ENCODE measurements at places on chromosomes 12 and 14. TPM values are rescaled to one million over a fixed set of nuclear protein-coding genes. Genes with fewer than 3 reads are reported as not detected.

DNA sequence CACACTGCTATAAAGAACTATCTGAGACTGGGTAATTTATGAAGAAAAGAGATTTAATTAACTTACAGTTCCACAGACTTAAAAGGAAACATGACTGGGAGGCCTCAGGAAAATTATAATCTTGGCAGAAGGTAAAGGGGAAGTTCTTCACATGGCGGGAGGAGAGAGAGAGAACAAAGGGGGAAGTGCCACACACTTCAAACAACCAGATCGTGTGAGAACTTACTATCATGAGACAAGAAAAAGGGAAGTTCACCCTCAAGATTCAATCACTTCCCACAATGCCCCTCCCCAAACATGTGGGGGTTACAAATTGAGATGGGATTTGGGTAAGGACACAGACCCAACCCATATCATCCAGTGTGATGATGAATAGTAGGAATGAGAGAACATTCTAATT is 366.5 kb downstream of the LRFN5 start:
- H3K4me1 ChIP-seq = no peaks in the 10 kb centered on the region
- no peak for DNase-seq
- H3K4me3 ChIP-seq = no peak overlapping the region
- H3K36me3 ChIP-seq = no peaks in the 10 kb centered on the region
- H3K27me3 ChIP-seq = no peaks in the 10 kb centered on the region

GRCh38 chr12:25829192-25829591 is 129.3 kb upstream of the RASSF8 start:
- no peaks in the 10 kb centered on the region for H3K36me3 ChIP-seq
- H3K4me3 ChIP-seq = no peak overlapping the region
- DNase-seq = no peak
- H3K4me1 ChIP-seq = peaks cover 23% of the 10 kb centered on the region

The CTSG gene
- total RNA-seq = 8.8 TPM

DNA sequence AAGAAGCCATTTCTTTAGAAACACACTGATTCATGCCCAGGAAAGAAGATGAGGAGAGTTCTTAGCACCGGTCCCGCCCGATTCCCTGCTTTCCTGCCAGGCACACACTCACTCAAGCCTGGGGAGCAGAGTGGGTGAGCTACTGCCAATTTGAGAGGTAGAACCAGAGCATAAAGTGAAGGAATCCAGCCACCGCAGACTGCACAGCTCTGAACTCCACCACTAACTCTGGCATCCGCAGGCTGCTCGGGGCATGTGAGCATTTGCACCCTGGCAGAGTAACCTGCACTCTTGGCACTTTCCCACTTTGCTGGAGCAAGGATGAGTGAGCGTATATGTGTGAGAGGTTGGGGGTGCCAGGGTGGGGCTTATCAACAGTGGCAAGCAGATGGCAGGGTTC is 4.0 kb upstream of the SYNDIG1L start:
- no peak overlapping the region for H3K4me3 ChIP-seq
- DNase-seq = no peak
- H3K36me3 ChIP-seq = peaks cover 2% of the 10 kb centered on the region

DNA sequence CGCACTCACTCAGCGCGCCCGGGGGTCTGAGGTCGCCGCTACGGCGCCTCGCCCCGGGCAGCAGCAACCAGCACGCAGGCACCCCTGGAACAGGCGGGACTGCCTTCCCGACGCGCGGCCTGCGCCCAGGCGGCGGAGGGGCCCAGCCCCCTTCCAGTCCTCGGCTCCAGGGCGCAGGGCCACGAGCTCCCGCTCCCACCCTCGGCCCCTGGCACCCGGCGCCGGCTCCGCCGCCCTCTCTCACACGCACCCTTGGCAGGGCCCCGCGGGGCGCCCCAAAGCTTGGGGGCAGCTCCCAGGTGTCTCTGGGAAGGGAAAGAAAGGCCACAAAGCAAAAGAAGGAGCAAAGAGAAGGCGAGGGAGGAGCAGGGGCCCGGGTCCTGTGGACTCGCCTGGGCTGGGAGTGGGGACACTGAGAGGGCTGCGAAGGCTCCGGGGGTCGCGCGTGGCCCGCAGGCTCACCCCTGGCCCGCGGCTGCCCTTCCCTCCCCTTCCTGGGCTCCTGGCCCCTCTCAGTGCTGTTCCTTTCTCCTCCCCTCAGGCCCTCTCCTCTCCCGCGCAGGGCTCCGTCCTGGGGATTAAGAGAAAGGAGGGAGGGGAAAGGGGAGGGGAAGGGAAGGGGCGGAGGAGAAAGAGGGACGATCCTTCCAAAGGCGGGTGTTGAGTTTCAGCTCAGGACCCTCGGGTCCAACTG is 907 bp upstream of the EFS start:
- DNase-seq = no peak
- H3K4me3 ChIP-seq = peak overlapping the region; percentile 73
- peaks cover 33% of the 10 kb centered on the region for H3K4me1 ChIP-seq
- peak overlapping the region; percentile 98 for H3K27ac ChIP-seq
- no peaks in the 10 kb centered on the region for H3K27me3 ChIP-seq

The CDCA4 gene
- total RNA-seq = 1.6 TPM

GRCh38 chr12:96020314-96021003 is 14.9 kb downstream of the LTA4H start:
- peaks cover 16% of the 10 kb centered on the region for H3K36me3 ChIP-seq
- no peaks in the 10 kb centered on the region for H3K27me3 ChIP-seq
- no peak overlapping the region for H3K27ac ChIP-seq
- H3K4me1 ChIP-seq = peaks cover 8% of the 10 kb centered on the region
- DNase-seq = no peak

DNA sequence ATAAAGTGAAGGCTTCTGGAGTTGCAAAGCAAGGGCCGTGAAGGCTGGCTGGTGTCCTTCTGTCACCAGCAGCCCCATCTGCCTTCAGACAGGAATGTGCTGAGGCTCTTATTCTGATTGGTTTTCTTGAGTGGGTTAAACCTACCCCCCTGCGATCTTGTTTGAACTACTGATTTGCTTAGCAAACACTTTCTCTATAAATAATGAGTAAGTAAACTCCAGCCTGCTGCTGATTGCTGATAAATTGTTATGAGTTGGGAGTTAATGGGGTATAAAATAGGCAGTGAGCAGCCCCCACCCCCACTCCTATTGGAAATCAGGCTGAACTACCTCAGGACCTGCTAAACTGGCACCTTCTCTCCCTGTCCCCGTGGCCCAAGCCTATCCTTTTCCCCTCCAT is 146.1 kb upstream of the NOS1 start:
- no peak overlapping the region for H3K4me3 ChIP-seq
- no peak overlapping the region for H3K27ac ChIP-seq
- no peaks in the 10 kb centered on the region for H3K27me3 ChIP-seq
- H3K36me3 ChIP-seq = no peaks in the 10 kb centered on the region
- no peak for DNase-seq

- H3K4me1 ChIP-seq = peaks cover 9% of the 10 kb centered on the region
- H3K27me3 ChIP-seq = no peaks in the 10 kb centered on the region
- H3K4me3 ChIP-seq = peak overlapping the region; percentile 10
- H3K27ac ChIP-seq = peak overlapping the region; percentile 63
Observed at GRCh38 chr12:110234755-110235154, 46.3 kb upstream of the ATP2A2 start.

DNA sequence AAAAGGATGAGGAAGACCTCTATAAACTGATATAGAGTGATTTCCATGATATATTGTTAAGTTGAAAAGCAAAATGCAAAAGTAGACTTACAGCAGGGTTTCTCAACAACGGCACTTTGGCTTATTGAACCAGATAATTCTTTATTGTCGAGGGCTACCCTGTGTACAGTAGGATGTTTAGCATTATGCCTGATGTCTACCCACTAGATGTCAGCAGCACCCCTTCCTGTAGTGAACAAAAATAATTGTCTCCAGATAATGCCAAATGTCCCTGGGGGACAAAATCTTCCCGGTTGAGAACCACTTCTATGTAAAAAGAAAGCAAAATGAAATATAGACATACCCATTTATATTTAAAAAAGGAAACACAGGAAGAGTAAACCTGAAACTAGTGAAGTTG is 32.4 kb downstream of the ABCD2 start:
- no peak for DNase-seq
- no peaks in the 10 kb centered on the region for H3K27me3 ChIP-seq
- no peak overlapping the region for H3K27ac ChIP-seq
- H3K36me3 ChIP-seq = no peaks in the 10 kb centered on the region

DNA sequence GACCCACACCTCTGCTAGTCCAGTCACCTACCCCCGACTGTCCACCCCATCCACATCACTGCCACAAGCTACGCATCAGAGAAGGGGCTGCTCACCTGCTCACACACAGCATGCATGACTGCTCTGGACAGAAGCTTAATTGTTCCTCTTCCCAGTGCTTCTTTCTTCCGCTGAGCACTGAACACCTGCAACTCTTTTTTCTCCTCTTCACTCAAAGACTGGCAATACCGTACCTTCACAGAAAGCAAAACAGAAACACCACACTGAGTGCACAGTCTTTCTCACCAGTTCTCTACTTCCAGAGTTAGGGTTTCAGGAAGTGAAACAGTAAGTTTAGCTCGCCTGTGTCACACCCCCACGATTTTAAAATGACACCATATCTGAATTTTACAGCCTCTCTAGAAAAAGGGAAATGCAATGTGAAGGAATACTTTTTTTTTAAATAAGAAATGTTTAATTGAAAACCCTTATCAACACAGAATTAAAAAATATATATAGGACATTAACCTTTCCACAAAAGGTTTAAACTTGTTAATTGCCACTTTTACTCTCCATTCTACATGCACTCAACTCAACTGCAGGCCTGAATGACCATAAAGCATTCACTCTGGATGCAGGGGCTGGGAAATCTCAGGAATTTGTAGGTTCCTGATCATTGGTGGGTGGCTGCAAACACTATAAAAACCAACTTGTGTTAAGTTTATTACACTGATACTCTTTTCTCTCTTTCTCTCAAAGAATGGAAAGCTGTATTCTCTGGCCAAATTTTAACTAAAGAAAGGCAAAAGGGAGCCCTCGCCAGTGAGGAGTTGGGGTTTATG is 120.0 kb downstream of the PRICKLE1 start:
- H3K27ac ChIP-seq = no peak overlapping the region
- H3K36me3 ChIP-seq = peaks cover 11% of the 10 kb centered on the region
- DNase-seq = no peak
- no peaks in the 10 kb centered on the region for H3K27me3 ChIP-seq

GRCh38 chr12:1348606-1349005 is 245.8 kb downstream of the FBXL14 start:
- H3K27ac ChIP-seq = no peak overlapping the region
- no peaks in the 10 kb centered on the region for H3K27me3 ChIP-seq
- H3K4me1 ChIP-seq = no peaks in the 10 kb centered on the region
- H3K4me3 ChIP-seq = no peak overlapping the region
- no peaks in the 10 kb centered on the region for H3K36me3 ChIP-seq
- no peak for DNase-seq

- H3K36me3 ChIP-seq = no peaks in the 10 kb centered on the region
- peaks cover 54% of the 10 kb centered on the region for H3K4me1 ChIP-seq
- no peak for DNase-seq
- no peaks in the 10 kb centered on the region for H3K27me3 ChIP-seq
- peak overlapping the region; percentile 83 for H3K4me3 ChIP-seq
Observed at GRCh38 chr12:120536064-120536791, 2.1 kb downstream of the RNF10 start.

GRCh38 chr12:68804657-68805591 is 3.1 kb upstream of the MDM2 start:
- H3K4me3 ChIP-seq = no peak overlapping the region
- DNase-seq = no peak
- no peaks in the 10 kb centered on the region for H3K27me3 ChIP-seq

GRCh38 chr12:121614872-121615467 is 11.4 kb upstream of the ORAI1 start:
- no peak overlapping the region for H3K4me3 ChIP-seq
- no peak overlapping the region for H3K27ac ChIP-seq
- no peaks in the 10 kb centered on the region for H3K36me3 ChIP-seq
- no peak for DNase-seq
- H3K4me1 ChIP-seq = peaks cover 23% of the 10 kb centered on the region

GRCh38 chr12:29869946-29870345 is 86.2 kb upstream of the TMTC1 start:
- no peak overlapping the region for H3K4me3 ChIP-seq
- H3K4me1 ChIP-seq = no peaks in the 10 kb centered on the region
- no peak for DNase-seq
- no peaks in the 10 kb centered on the region for H3K27me3 ChIP-seq
- H3K27ac ChIP-seq = no peak overlapping the region

GRCh38 chr12:103632554-103633216 is 45.6 kb downstream of the STAB2 start:
- H3K4me1 ChIP-seq = peaks cover under 1% of the 10 kb centered on the region
- H3K27ac ChIP-seq = no peak overlapping the region
- no peak overlapping the region for H3K4me3 ChIP-seq

GRCh38 chr14:29898470-29898869 is 29.2 kb downstream of the PRKD1 start:
- no peaks in the 10 kb centered on the region for H3K27me3 ChIP-seq
- no peaks in the 10 kb centered on the region for H3K36me3 ChIP-seq
- no peak overlapping the region for H3K4me3 ChIP-seq
- no peak overlapping the region for H3K27ac ChIP-seq
- DNase-seq = no peak

The RBP5 gene
- 0.71 TPM for total RNA-seq

DNA sequence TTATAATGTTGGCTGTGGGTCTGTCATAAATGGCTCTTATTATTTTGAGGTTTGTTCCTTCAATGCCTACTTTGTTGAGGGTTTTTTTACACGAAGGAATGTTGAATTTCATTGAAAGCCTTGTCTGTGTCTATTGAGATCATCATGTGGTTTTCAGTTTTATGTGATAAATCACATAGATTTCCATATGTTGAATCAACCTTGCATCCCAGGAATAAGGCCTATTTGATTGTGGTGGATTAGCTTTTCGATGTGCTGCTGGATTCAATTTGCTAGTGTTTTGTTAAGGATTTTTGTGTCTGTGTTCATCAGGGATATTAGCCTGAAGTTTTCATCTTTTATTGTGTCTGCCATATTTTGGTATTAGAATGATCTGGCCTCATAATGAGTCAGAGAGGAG is 27.6 kb downstream of the SLC2A13 start:
- no peak for DNase-seq
- H3K4me1 ChIP-seq = no peaks in the 10 kb centered on the region
- H3K27ac ChIP-seq = no peak overlapping the region
- H3K27me3 ChIP-seq = no peaks in the 10 kb centered on the region
- H3K36me3 ChIP-seq = no peaks in the 10 kb centered on the region
- no peak overlapping the region for H3K4me3 ChIP-seq

- H3K27ac ChIP-seq = no peak overlapping the region
- H3K4me3 ChIP-seq = no peak overlapping the region
- H3K36me3 ChIP-seq = no peaks in the 10 kb centered on the region
- no peak for DNase-seq
- no peaks in the 10 kb centered on the region for H3K4me1 ChIP-seq
Observed at GRCh38 chr12:18320036-18320617, 58.8 kb downstream of the PIK3C2G start.

Measured in thoracic aorta (tissue), 2 donors.